Stimulated activated naive CD4-positive, alpha-beta T cell treated with Interleukin-2 at 50 U/mL for 16 hours (primary cell): ENCODE measurements at places on chromosomes 5 and 9.

- DNase-seq, result peak; percentile 67
These were observed at the start of gene FAM151B for GRCh38 chr5:80487829-80488721. Gene FAM151B (plus strand): TSS chr5:80488100. CDS start chr5:80488124, 24 bp downstream.

GRCh38 chr5:40321514-40321913 lies 358.2 kb upstream of the PTGER4 start:
- DNase-seq, result no peak

GRCh38 chr9:91196103-91196950 lies 165.4 kb downstream of the AUH start:
- no peak for DNase-seq

- no peak for DNase-seq
These were observed 253.5 kb upstream of the HAPLN1 start for GRCh38 chr5:83973925-83974815.

DNA sequence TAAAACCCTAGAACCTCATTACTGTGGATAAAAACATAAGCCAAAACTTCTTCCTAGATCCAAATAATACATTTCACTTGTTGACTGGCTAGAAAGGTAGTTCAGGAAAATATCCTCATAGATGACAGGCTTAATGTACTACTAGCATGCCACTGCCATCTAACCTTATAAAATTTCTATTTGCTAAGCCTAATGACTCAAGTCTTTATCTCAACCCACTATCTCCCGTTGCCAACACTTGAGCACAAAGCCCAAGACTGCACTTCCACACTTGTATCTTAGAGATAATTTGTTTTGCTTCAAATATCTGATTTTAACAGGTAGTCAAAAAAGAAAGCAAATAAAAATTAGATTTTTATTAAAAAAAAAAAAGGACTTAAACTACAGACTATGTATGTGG lies 42.7 kb downstream of the FBXL17 start:
- no peak for DNase-seq

DNA sequence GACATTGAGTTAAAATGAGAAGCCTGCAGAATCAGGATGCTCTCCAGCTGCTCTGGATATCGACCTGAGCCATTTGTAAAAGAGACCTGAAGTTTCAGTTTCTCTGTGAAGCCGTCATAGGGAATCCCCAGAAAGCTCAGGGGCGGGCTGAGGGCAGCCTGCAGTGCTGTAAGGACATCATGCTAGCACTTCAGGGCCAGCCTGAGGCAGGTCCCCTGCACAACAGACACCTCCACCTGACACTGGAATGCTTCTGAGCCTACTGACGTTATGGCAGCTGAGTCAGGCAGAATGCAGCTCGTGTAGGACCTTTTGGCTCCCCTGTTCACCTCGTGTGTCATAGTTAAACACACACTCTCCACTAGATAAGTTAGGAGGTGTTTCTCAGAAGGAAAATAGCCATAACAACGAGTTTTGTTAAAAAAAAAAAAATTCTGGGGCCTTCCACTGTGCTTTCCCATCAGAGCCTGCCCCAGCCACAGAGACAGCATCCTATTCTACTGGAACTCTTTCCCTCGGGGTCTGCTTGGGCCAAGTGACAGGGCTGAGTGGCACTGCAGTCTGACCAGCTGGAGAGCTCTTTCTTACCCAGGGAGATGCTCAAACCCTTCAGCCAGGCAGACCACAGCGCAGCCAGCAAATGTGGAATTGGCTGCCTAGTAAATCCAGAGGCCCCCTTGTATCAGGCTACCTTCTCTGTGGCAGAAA lies 354.9 kb downstream of the DIRAS2 start:
- DNase-seq, result no peak

GRCh38 chr5:82405161-82405560 lies 127.0 kb upstream of the RPS23 start:
- DNase-seq, result no peak

DNA sequence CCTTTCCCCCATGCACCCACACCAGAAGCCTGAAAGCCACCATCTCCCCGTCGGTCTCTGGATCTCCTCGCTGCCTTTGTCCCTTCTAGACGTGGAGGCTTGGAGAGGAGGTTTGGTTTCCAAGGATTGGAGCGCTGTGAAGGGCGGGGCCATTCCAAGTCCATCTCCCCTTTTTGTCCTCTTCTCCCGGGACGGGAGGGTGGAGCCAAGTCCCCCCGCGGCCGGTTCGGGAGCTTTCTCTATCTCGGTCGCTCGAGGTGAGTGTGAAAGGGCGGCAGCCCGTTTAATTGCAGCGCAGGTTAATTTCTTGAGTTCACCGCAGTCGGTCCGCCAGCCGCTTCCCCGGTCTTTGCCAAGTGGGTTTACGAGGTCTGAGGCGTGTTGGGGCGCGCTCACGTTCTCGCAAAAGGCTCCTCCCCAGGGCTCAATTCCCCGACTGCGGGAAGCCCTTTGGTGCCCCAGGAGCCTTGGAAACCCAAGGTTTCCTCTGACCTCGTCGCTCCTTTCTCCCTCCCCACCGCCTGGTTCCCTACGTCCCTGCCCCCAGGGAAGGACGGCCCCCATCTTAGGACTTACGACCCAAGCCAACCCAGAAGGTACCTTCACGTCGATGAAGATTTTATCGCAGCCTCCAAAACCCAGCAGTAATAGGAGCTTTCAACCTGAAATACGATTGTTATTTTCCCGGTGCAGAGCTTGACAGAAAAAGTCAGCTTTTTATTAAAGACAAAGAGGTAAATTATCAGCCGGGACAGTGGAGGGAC lies 2.8 kb upstream of the ZNF462 start:
- no peak for DNase-seq

GRCh38 chr9:106961623-106962022 lies 98.7 kb downstream of the ZNF462 start:
- no peak for DNase-seq

DNA sequence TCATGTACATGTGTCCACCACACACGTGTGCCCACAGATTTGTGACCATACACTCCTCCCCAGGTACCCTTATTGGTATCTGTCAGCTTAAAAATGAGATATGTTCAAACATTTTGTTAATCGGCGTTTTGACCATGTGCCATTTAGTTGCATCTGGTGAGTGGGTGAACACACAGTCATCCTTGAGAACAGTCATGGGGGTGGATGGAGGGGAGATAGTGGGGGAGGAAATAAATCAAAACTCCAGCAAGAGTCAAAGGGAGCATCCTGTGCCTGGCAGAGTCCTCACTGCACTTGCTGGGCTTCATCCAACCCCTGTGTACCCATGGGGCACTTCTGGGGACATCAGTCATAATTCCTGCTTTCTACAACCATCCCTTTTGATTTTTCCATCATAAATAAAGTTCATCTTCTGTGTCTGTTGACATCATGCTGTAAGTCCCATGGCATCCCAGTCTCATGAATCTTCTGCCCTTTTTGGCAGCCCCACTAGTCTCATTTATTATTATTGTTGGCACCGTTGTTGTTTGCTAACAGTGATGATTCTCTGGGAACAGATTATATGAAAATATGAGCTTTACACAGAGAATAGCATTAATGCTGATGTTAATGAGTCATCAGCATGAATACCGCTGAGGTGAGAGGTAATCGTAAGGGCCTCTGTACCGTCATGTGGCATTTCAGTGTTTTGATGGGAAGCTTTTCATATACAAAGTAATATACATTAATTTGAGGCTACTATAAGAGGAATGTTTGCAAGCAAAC lies 24.4 kb upstream of the CLK4 start:
- no peak for DNase-seq

DNA sequence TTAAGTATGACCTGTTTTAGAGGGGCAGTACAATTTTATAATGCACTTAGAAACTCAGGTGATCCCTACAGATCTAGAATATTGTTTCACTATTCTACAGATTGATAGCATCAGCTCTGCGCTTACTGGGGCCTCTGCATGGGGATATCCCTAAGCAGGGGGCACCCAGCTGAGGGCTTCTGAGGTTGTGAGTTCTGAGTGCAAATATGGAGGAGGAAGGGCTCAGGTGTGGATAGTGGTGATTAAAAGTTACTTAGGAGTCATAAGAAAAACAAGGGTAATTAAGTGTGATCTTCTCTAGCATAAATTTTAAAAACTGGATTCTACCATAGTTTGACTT lies 274.4 kb downstream of the EFNA5 start:
- DNase-seq, result no peak
